ENCODE measurements at places on chromosomes 2 and 18. TPM values are rescaled to one million over a fixed set of nuclear protein-coding genes. Genes with fewer than 3 reads are reported as not detected.
A peak's percentile ranks its signal among the peaks of the same experiment; 100 is the strongest.

- DNase-seq: no peak
Measured at GRCh38 chr2:121071034-121071504, 213.9 kb downstream of the TFCP2L1 start.

Gene COL3A1
- not detected for total RNA-seq

- no peak for DNase-seq
Measured at GRCh38 chr2:95053543-95053942, 28.0 kb downstream of the MAL start.

GRCh38 chr2:170013802-170014551 lies 164.0 kb upstream of the MYO3B start:
- no peak for DNase-seq

Gene LBX2
- 0.44 TPM for total RNA-seq

- peak; percentile 84 for DNase-seq
Measured at GRCh38 chr2:234446404-234447076, 50.3 kb downstream of the ARL4C start.

GRCh38 chr2:242056026-242056425 lies 186.5 kb downstream of the RTP5 start:
- DNase-seq: no peak

DNA sequence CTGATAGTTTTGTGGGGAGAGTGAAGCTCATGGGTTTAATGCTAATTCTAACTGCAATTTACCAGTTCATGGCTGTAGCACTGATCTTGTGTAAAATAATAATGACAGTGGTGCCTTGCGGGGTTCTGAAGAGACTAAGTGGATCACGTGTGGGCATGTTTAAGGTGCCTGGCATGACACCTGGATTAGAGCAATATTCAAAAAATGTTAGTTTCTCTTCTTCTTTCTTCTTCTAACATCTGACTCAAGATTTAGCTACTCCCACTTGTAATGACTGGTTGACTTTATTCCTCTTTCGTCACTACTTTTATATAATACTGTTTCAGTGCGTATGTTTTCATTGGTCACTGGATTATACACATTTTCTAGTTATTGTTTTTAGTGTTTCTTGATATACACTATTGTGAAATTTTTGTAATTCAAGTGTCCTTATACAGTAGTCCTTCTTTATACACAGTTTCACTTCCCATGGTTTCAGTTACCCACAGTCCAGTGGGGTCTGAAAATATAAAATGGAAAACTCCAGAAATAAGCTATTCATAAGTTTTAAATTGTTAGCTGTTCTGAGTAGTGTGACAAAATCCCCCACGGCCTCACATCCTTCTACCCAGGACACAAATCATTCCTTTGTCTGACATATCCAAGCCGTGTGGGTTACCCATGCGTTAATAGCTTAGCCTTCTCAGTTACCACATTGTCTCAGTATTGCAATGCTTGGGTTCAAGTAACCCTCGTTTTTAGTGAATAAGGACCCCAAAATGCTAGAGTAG lies 662.2 kb upstream of the CNTNAP5 start:
- DNase-seq: no peak

DNA sequence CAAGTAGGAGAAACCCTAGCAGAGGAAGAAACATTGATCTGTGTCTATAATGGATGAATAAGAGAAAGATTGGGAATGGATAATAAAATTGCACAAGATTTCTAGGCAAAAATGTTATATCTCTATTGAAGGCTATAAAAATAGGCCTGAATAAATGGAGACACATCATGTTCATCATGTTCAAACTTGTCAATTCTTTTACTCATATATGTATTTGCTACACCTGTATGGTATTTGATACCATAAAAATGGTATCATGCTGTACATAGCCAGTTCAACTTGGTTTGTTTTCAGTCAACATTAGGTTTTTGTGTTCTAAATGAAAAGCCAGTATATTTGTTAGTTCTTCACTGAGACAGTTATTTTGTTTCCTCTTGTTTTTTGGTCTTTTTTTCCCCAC lies 132.2 kb upstream of the RNF152 start:
- DNase-seq: no peak

DNA sequence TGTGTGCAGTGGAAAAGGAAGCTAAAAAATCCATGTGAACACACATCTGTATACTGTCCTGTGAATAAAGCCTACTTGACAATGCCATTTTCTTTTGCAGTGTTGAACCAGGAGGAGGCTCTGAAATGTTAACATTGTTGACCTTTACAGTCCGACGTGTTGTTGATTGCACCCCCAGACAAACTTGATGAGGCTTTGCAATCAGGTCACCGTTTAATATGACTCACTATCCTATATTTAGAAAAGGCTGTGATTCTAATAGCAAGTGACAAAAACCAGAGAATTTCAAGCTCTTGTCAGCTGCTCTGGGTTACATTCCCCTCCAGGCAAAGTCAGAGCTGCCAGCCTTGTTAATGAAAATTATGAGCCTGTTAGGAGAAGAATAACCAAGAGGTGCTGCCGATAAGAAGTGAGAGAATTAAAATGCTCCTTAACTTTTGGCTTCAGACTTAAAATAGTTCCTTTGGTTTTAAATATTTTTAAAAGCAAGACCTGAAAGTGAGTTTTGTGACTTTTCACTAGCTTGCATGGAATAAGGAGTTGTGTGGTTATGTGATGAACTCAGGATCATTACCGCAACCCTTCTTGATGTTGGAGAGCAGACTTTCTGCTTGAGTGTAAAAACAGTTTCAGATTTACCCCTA lies 162.1 kb downstream of the QPCT start:
- DNase-seq: no peak

DNA sequence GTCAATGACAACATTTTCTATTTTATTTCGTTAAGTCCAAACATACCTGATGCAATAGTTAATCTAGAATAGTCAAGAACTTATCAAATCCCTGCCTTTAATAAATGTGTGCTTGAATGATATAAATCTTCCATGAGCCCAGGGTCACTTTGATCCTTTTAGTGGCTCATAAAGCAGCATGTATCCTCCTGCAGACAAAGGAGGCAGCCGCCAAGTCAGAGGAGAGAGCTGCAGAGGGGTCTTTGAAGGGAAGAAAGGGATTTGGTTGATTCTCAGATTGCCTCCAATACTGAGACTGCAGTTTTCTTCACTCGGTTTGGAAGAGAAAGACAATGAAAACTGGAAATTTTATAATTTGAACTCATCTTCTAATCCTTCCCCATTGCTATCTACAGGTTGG lies 378.4 kb upstream of the PIK3C3 start:
- no peak for DNase-seq

GRCh38 chr2:188416367-188416766 lies 124.7 kb downstream of the GULP1 start:
- no peak for DNase-seq

DNA sequence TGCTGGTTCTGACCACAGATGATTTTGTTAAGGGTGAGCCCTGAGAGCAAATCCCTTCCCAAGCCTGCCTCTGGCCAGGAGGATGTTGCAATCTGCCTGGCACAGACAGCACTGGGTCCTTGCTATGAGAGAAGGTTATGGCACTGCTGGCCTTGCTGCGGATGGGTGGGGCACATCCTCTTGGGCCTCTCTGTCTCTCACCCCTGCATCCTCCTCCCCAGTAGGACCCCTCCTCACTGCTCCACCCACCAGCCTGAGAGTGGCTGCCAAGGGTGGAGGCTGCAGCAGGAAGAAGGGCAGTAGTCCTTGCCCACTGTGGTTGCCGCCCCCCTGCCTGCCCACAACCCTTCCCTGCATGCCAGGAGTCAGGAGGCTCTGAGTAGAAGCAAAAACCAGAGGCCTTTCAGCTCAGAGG lies 180.9 kb downstream of the ZBTB7C start:
- DNase-seq: no peak

GRCh38 chr2:190136259-190136658 lies 73.7 kb upstream of the MSTN start:
- DNase-seq: no peak

DNA sequence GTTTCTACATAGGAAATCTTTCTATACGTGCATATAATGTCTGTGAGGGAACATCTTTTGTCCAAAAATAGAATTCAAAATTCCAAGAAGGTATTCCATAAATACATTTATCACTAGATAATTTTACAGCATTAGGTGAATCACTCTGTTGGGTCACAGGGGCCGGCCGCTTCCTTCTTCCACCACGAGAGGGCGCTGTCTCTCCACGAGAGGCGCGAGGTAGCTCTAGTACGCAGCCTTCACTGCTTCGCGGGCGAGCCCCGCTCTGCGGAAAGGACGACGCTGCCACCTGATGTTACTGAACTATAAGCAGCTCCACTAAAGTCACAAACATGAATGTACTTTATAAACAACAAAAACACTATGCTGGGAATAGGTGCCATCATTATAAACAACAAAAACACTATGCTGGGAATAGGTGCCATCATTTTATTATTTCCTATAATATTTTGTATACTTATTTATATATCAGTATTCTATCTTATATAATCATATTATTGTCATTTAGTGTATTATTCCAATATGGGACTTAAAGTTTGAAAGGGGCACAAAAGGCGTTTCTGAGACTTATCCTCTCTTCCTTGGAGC lies 69.4 kb upstream of the REV1 start:
- peak; percentile 52 for DNase-seq

GRCh38 chr2:180604077-180604476 lies 376.3 kb upstream of the UBE2E3 start:
- DNase-seq: no peak

DNA sequence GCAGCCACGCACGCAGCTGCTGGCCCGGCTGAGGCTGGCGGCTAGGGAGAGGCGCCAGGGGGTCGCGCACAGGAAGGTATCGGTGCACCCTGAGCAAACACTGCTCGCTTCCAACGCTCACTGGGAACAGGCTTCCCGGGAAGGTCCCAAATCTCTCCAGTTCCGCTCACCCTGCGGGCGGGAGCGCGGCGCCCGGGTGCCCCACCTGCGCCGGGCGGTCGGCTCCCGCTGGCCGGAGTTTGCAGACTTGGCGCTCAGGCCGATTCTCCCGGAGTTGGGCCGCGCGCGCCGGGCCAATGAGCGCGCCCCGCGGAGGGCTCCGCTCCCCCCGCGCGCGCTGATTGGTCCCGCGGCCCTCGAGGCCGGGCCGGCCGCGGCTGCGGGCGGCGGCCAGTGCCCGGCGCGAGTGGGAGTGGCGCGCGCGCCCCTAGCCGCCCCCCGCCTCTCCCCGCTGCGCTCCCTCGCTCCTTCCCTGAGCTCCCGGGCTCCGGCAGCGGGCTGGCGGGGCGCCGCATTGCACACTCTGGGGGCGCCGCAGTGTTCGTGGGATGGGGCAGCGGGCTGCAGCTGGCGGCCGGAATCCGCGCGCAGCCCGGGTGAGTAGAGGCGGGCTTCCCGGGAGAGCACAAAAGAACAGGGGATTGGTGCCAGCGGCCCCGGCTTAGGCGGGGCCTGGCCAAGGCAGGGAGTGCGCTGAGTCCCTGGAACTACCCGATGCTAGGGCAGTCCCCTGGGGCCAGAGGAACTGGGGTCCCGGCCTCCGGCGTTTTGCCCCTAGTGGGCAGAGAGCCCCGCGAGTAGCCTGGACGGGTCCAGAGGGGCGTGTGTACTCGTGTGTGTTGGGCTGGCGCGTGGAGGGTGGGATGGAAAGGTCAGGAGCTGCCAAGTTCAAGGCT lies at the start of gene LYPD6:
TSS of gene LYPD6 (plus strand) at position 461 of the 896 bp plus-strand sequence. CDS start 107,122 bp downstream, outside the sequence.
- no peak for DNase-seq

- DNase-seq: no peak
Measured at GRCh38 chr2:8740136-8740535, 58.3 kb downstream of the ID2 start.

Gene CCDC150
- total RNA-seq: 1.2 TPM

DNA sequence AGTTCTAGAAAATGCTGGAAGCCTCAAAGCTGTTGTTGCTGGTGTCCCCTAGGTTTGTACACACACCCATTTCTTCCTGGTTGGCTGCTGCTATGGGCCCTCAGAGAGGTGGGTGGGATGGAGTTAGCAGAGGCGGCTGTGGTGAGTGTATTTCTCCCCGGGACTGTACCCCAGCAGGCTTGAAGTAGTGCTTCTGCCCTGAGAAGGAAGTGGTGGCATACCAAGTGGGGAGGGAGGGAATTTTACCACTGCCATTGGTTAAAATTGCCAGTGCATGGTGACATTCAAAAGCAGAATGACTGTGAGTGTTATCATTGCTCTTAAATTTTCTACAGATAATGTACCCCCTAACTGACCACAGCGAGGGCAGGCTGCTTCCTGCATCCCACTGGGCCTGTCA lies 125.6 kb upstream of the CAPN13 start:
- no peak for DNase-seq

DNA sequence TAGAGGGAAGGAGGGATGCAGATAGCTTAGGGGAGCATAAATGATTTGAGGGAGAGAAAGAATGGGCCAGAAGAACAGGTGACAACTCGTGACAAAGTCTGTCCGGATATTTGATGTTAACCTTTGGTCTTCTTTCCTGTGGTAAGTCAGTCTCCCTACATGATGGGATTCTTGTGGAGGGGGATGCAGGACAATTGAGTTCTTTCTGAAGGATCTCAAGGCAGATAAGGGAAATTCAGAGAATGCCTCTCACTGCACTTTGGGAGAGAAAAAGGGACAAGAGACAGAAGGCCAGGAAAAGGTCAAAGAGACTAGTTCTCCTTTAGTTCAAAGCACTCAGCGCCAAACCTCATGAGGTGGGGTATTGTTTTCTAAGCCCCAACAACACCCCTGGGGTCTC lies 34.2 kb downstream of the FBXO36 start:
- no peak for DNase-seq

Gene ALPG
- total RNA-seq: not detected

GRCh38 chr18:77131652-77132368 lies 773 bp downstream of the MBP start:
- no peak for DNase-seq

GRCh38 chr2:38294597-38294996 lies 82.5 kb downstream of the ATL2 start:
- no peak for DNase-seq

- no peak for DNase-seq
Measured at GRCh38 chr2:102166189-102166845, 20.5 kb upstream of the IL1RL2 start.

- DNase-seq: no peak
Measured at GRCh38 chr18:40243607-40244006, 1711.4 kb upstream of the PIK3C3 start.

GRCh38 chr18:52000435-52000834 lies 339.6 kb upstream of the DCC start:
- DNase-seq: no peak

DNA sequence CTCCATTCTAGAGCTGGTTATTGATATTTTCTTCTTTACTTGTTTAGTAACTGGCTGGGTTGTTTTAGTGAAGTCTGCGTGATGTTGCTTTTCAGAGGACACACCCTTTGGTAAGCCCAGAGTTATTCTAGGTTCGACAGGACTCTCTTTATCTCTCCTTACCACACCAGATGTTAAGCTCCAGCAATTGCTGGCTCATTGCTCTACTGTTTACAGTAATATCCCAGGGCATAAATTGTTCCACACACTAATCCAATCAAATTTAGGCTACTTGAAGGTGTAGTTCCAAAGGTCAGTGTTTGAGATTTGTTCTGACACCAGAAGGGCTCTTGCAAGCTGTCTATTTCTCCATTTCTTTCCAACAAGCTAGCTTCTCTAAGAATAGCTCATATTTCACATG lies 506.6 kb downstream of the NR4A2 start:
- DNase-seq: no peak

Gene DLGAP1
- not detected for total RNA-seq

Gene SNORC
- total RNA-seq: 1.4 TPM

DNA sequence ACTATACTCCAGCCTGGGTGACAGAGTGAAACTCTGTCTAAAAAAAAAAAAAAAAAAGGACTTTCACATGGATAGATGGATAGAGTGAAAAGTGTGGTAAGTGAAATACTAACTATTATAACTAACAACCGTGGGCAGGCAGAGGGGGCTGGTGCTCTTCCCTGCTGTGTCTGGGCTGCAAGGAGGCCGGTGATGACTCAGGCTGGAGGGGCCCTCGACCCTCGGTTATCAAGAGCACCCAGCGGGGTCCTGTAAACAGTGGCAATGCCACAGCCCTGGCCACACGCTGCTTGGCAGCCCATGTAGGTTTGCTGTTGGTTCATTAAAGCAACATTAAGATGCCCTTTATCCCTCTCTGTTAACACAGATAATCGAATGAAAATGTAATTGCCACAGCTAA lies 184.8 kb upstream of the RAB12 start:
- no peak for DNase-seq

Data from naive thymus-derived CD4-positive, alpha-beta T cell (primary cell).